ENCODE measurements at places on chromosomes 12 and 14.

GRCh38 chr12:51441583-51441982 is 17.0 kb downstream of the SLC4A8 start:
- no peak for DNase-seq

- DNase-seq: no peak
These were observed 739 bp downstream of the JPH4 start for GRCh38 chr14:23577710-23578392.

DNA sequence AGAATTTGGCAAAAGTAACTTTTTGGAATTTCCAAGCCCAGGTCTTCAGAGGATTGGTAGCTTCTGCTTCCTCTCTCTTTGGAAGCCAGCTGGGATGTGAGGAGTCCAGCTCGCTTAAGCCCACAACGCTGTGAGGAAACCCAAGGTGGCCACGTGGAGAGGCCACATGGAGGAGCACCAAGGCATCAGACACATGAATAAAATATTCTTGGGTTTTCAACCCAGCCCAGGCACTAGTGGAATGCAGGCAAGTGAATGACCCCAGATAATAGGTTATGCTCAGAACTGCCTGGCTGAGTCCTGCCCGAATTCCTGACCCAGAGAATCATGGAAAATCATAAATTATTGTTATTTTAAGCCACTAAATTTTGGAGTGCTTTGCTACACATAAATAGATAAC is 119.7 kb upstream of the PARP11 start:
- no peak for DNase-seq

GRCh38 chr14:73713206-73713802 is 880 bp downstream of the PNMA1 start:
- DNase-seq: no peak

DNA sequence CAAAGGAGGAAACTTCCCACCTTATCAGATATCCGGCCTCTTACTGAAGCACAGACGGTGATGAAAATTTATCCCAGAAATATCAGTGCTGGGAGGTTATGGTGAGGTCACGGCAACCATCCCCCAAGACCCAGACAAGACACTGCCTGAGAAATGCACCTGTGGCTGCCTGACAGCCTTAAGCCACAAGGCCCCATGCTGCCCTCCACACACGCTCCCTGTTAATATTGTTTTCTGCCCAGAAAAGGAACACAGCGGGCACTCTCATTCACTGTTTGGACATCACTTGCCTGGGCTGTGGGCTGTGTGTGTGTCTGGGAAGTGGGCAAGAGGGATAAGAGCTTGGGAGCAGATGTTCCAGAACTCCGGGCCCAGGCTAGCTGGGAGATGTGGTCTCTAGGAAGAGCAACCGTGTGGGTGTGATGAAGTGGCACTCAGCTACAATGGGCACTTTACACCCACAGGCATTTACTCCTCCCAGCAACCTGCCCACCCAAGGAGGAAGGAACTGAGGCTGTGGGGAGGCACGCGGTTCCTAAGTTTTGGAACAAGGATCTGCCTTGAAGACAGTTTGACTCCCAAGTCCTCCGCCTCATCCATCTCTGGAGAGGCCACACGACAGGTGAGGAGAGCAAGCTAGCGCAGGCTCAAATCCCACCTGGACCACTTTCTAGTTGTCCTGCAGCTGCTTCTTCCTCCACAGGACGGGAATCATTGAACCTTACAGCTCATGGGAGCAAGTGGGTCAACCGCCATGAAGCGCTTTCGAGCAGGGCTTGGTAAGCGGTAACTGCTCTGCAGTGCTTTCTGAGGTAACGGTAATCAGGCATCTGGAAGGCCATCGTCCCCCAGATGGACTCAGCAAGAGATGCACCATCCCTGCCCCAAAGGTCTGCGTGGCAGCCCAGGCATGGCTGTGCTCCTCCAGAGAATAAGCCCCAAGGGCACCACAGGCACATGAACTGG is 91.4 kb downstream of the CHGA start:
- DNase-seq: no peak

DNA sequence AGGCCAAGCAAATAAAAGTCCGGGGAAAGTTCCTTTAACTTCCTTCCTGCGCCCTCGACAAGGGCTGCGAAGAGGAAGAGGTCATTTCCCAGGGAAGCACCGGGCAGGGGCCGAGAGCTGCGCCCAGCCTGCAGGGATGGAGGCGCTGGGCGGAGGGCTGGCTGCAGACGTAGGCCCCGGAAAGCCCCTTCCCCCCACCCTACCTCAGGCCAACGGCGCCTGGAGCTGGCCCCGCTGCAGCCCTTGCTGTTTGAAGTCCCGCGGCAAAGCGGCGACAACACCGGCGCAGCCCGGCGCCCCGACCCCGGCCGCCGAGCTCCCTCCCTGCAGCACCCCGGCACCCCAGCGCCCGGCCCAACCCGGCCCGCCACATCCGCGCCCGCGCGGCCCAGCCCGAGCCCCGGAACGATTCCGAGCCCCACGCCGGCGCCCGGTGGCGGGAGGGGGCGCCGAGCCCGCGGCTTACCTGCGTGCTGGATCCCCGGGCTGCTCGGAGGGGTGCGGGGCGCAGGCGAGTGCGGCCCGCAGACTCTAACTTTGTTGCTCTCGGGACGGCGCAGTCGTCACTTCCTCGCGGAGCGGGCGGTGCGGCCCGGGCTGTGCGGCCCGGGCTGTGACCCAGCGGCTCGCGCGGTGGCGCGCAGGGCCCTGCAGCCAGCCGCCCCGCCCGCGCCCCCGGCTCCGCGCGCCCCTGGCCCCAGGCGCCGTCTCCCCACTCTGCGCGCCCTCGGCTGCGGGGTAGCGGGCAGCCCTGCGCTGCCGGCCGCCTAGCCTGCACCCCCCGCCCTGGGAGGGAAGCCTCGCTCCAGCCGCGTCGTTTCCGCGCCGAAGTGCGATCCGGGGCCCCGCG is 64.8 kb upstream of the PTGR2 start:
- peak; percentile 47 for DNase-seq

DNA sequence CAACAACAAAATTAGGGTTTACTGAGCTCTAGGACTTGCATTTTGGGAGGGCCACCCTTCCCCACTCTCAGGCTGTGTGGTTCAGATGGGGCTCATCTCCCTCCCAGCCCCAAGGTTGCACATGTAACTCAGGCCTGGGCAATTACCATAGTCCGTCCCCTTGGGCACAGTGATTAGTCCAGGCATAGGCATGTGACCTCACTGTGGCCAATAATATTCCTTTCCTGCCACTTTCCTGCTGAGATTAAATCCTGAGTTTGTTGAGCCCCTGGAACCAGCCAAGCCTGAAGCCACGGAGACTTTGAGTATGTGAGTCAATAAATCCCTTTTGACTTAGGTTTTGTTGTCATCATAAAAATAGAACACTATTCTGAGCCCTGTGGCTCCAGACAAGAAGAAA is 113.0 kb downstream of the AACS start:
- DNase-seq: no peak

- DNase-seq: no peak
These were observed 15.0 kb downstream of the POLE start for GRCh38 chr12:132672116-132672515.

DNA sequence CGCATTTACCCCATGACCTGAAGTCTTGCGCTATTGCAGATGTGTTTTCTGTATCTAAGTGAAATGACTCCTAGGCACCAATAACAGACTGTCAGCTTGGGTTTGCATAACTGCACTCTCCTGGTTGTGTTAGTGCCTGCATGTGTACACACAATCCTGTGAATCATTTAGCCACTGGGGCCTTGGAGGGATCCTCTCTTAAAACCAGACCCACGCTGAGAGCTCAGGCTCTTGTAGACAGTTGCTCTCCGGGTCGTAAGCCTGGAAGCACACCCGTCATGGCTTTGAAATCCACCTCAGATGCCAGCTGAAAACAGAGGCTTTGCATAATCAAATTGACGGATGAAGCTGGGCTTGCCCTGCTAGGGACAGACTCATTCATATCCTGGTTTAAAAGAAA is 79.2 kb upstream of the RBM19 start:
- DNase-seq: no peak

- DNase-seq: no peak
These were observed 54.5 kb upstream of the MAX start for GRCh38 chr14:65156568-65157366.

- peak; percentile 83 for DNase-seq
These were observed at the start of gene DGKA for GRCh38 chr12:55930771-55931316. DGKA (plus strand) TSS chr12:55931162; CDS start chr12:55936504, 5,342 bp downstream.

DNA sequence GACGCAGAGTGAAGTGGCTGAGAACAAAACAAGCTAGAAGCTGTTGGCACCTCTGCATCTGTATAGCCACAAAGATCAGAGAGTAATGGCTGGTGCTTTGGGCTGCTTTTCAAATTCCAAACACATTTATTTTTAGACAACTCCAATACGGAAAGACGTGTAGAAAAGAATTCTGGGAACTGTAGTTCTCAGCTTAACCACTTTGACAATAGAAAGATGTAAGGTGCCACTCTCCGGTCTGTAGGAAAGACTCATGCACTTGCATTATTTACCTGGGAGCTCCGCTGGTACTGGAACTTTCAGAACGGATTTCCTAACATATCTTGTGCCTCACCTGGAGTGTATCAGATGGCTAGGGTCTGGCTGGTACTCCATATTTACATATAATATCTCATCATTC is 1.8 kb upstream of the OR4K2 start:
- no peak for DNase-seq

DNA sequence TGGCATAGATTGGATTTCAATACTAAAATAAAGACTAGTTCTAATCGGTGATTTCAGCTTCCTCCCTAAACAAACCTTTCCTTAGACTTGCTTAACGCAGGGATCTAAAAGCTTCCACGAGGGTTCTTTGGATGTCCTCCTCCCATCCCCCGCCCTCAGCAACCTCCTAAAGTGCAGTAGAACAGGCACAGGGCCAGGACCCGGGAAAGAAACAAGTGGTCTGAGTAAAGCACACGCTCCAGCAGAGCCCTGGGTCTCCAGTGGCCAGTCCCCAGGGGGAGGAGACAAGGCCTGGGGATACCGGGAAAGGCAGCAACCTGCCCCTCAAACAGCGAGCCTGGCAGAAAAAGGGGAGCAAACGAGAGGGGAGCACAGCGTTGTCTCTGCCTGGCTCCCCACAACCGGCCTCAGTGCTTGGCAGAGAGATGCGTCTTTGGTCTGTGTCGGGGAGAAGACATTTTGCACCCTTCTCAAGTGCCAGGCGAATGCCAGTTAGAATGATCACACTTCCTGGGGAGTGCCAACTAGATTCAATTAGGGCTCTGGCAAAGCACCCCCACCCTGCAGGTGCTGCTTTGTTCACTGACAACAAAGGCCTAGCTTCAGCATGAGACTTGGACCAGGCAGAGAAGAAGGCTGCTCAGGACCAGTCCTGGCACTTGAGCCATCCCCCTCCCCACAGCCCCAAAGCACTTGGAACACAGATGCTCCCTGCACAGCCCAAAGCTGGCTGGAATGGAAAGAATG is 17.1 kb upstream of the SLC6A12 start:
- no peak for DNase-seq

GRCh38 chr12:91954326-91954725 is 191.3 kb downstream of the BTG1 start:
- no peak for DNase-seq

GRCh38 chr14:34088914-34089313 is 138.0 kb upstream of the EGLN3 start:
- no peak for DNase-seq

Measured in stimulated activated CD4-positive, alpha-beta T cell treated with anti-CD3 and anti-CD28 coated beads, Interleukin-4, amount 100 ng/mL, for 48 hours (primary cell).